ENCODE measurements at places on chromosomes 11 and 22. TPM values are rescaled to one million over a fixed set of nuclear protein-coding genes. Genes with fewer than 3 reads are reported as not detected.

The GPR83 gene
- not detected for polyA plus RNA-seq

The SLCO2B1 gene
- not detected for polyA plus RNA-seq

- H3K4me3 ChIP-seq = no peak overlapping the region
- H3K27ac ChIP-seq = no peak overlapping the region
- H3K36me3 ChIP-seq = no peaks in the 10 kb centered on the region
- H3K27me3 ChIP-seq = no peaks in the 10 kb centered on the region
- no peak for DNase-seq
These were observed 14.1 kb downstream of the SEC14L4 start for GRCh38 chr22:30491381-30491780.

DNA sequence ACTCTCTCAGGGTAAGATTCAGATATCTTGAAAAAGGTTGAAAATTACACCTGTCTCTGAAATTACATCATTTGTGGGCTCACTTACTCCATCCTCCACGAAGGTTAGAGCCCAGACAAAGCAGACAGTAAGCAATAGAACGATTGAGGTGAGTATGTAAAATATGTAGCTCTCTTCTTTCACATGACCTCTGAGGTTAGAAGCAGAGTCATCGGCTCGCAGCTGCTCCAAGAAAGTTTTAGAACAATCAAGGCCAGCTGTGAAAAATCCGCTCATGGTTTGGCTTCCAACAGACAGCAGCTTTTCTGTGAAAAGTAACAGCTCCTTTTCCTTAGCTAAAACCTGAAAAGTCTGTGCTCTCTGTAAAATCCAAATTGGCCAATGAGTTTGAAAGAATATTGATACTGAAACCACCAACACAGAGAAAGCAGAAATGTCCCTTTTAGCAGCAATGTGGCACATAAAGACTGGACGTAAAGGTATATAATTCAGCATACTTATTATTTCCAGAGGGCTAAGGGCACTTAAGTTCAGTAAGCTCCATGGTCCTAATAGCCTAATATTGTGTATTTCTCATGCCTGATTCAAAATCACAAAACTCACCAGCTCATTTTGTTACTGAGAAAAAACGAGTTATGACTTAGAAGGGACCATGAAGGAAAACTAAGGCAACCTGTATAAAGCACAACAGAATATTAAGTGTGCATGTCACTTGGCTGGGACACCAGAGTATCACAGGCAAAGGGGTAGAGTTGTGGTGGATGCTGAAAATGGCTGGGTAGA is 78.2 kb downstream of the FAM76B start:
- peaks cover 16% of the 10 kb centered on the region for H3K4me1 ChIP-seq
- no peaks in the 10 kb centered on the region for H3K27me3 ChIP-seq
- no peak for DNase-seq
- no peak overlapping the region for H3K4me3 ChIP-seq
- H3K36me3 ChIP-seq = no peaks in the 10 kb centered on the region

GRCh38 chr11:48111891-48112290 is 104.7 kb upstream of the OR4B1 start:
- DNase-seq = no peak
- H3K27ac ChIP-seq = no peak overlapping the region
- peaks cover 35% of the 10 kb centered on the region for H3K4me1 ChIP-seq
- peaks cover 4% of the 10 kb centered on the region for H3K36me3 ChIP-seq
- H3K4me3 ChIP-seq = no peak overlapping the region
